Cardiac septum (tissue), 1 donor: ENCODE measurements at places on chromosomes 13 and 19. TPM values are rescaled to one million over a fixed set of nuclear protein-coding genes. Genes with fewer than 3 reads are reported as not detected.

Gene TEAD2
- 39.9 TPM for total RNA-seq

Gene ZSCAN1
- total RNA-seq = not detected

Gene GIPR
- total RNA-seq = 6.9 TPM

Gene PDX1
- not detected for total RNA-seq

Gene SIGLEC10
- total RNA-seq = 0.30 TPM

Gene MYBPC2
- not detected for total RNA-seq

Gene FKBP8
- 161 TPM for total RNA-seq
